EH (cell line): ENCODE measurements at places on chromosomes 12 and 14.

DNA sequence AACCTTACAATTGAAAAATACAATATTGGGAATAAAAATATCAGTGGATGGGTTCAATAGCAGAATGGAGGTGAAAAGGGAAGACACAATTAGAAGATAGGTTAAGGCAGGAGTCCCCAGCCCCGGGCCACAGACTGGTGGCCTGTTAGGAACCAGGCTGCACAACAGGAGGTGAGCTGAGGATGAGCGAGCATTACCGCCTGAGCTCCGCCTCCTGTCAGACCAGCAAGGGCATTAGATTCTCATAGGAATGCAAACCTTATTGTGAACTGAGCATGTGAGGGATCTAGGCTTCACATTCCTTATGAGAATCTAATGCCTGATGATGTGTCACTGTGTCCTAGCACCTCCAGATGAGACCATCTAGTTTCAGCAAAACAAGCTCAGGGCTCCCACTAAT lies 27.3 kb upstream of the ST8SIA1 start:
- no peak for DNase-seq

DNA sequence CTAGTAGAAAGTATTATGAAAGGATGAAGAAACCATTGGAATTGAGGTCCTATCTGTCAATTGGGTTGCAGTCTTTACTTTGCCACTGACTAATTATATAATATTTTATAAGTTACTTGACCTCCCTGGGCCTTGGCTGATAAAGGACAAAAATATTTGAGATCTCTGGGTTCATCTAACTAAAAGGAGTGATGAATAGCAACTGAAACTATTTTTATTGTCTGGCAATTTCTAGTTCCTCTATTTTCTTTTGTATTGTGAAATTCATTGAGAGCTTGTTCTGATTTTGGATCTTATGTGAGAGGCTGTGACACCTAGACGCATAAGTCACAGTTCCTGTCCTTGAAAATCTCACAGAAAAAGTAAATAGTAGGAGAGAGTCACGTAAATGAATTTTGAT lies 415.7 kb upstream of the ATP2B1 start:
- DNase-seq: peak; percentile 68

DNA sequence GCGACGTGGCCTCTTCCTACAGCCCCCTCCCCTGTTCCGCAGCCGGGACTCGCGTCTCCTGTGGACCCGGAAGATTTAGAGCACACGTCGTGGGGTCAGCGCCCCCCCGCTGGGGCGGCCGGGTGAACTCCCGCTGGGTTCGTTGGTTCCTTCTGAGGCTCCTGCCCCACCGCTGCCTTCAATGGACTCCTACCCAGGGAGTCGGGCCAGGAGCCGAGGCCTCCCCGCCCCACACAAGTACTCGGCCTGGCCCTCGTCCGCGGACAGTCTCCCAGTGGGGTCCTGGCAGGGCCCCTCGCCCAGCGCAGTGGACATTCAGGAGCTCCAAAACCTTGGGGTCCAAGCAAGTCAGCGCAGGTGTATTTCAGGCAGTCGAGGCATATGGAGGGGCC lies 1.2 kb downstream of the MMP17 start:
- DNase-seq: peak; percentile 44

- DNase-seq: no peak
Measured at GRCh38 chr14:76597387-76597786, 163.9 kb upstream of the VASH1 start.

- DNase-seq: no peak
Measured at GRCh38 chr14:24892497-24893051, 157.4 kb downstream of the STXBP6 start.
